Left ventricle myocardium inferior (tissue), 1 donor: ENCODE measurements at places on chromosomes 6 and 20. TPM values are rescaled to one million over a fixed set of nuclear protein-coding genes. Genes with fewer than 3 reads are reported as not detected.
A peak's percentile ranks its signal among the peaks of the same experiment; 100 is the strongest.

Gene ABHD12
- total RNA-seq, result 23.2 TPM

Gene MAFB
- total RNA-seq, result 10.2 TPM

Gene WFDC10B
- not detected for total RNA-seq

Gene EYA2
- 0.63 TPM for total RNA-seq

Gene TXLNB
- total RNA-seq, result 137 TPM

Gene MAK
- total RNA-seq, result 0.14 TPM

Gene LAMA4
- 103 TPM for total RNA-seq

Gene HUS1B
- total RNA-seq, result not detected

GRCh38 chr6:166586424-166587156 lies at the start of gene RAMACL:
RAMACL (minus strand) TSS chr6:166586678; CDS start chr6:166586477, 201 bp downstream.
- H3K4me3 ChIP-seq, result no peak within 1 kb of the TSS
- H3K36me3 ChIP-seq, result no peaks in the 10 kb centered on the region
- no peaks in the 10 kb centered on the region for H3K27me3 ChIP-seq
- H3K4me1 ChIP-seq, result peaks cover 42% of the 10 kb centered on the region

DNA sequence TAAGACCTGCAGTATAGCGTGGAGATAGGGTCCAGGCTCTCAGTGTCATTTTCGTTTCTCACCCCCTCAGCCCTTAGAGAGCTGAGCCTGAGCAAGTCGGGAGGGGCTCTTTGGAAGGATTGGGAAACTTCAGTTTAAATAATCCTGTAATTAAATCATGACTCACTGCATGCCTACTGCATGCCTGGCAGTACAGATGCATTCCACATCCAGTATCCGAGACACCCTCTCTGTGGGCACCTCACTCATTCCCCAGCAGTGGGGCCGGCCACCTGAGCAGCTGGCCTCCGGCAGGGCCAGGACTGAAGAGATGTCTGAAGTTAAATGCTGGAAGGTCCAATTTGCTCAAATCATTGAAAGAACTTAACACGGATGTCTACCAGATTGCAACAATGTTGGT lies 316.6 kb downstream of the THBS2 start:
- no peak overlapping the region for H3K27ac ChIP-seq
- DNase-seq, result no peak
- peaks cover 44% of the 10 kb centered on the region for H3K27me3 ChIP-seq
- H3K36me3 ChIP-seq, result no peaks in the 10 kb centered on the region

DNA sequence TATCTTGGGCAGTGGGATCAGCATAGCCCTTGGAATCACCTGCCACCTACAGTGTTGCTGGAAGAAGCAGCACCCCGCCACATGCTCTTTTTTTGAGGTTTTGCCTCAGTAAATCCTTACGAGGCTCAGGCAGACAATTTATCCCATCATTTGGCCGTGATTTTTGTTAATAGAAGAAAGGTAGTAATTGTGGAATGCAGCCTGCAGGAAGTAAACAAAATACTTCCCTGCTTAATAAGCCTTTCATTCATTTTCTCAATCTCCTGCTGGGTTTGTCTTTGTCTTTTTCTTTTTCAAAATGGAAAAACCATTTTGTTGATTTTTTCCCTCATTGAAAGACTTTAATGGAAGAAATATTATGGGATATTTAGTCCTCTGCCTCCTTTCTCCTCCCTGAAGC lies 93.7 kb upstream of the CD83 start:
- H3K4me1 ChIP-seq, result peaks cover 3% of the 10 kb centered on the region
- H3K27ac ChIP-seq, result no peak overlapping the region
- no peak overlapping the region for H3K4me3 ChIP-seq
- peaks cover 16% of the 10 kb centered on the region for H3K27me3 ChIP-seq
- no peak for DNase-seq

DNA sequence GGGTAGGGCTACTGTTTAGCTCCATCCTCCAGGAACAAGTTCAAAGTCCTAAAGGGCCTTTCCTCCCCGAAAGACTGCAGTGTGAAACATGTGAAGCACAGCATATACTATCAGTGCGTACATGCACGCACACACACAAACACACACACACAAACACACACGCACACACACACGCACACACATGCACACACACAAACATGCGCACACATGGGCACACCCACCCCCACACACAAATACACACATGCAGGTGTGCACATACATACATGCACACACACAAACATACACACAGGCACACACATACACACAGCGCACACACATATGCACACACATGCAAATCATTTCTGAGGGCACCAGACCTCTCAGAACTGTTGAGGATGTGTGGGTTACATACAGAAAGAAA lies 382.0 kb upstream of the CDH4 start:
- peaks cover 10% of the 10 kb centered on the region for H3K4me1 ChIP-seq
- no peak overlapping the region for H3K4me3 ChIP-seq
- no peak for DNase-seq
- H3K27me3 ChIP-seq, result peaks cover 42% of the 10 kb centered on the region
- H3K27ac ChIP-seq, result no peak overlapping the region

GRCh38 chr6:68211242-68211795 lies 423.8 kb upstream of the ADGRB3 start:
- DNase-seq, result no peak
- H3K27me3 ChIP-seq, result no peaks in the 10 kb centered on the region
- no peaks in the 10 kb centered on the region for H3K36me3 ChIP-seq
- H3K4me1 ChIP-seq, result no peaks in the 10 kb centered on the region
- H3K27ac ChIP-seq, result no peak overlapping the region
- no peak overlapping the region for H3K4me3 ChIP-seq

DNA sequence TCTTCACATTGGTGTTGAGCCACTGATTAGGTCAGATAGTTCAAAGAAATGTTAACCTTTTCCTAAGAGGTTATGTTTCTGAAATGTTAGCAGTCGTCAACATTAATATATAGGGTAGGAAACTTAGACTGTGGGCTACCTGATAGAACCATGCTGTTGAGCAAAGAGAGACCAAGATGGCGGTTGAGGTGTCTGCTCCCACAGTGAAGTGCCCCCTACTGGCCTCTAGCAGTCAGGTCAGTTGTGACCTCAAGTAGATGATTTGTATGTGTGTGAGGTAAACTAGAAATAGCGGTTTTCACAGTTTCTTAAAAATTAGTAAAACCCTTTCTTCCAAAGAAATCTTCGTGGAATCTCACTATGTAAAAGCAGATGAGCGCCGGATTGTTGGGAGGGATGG lies 40.3 kb downstream of the MTHFD1L start:
- no peak overlapping the region for H3K27ac ChIP-seq
- no peaks in the 10 kb centered on the region for H3K4me1 ChIP-seq
- DNase-seq, result no peak
- no peaks in the 10 kb centered on the region for H3K36me3 ChIP-seq

- H3K4me1 ChIP-seq, result no peaks in the 10 kb centered on the region
- H3K36me3 ChIP-seq, result no peaks in the 10 kb centered on the region
- H3K27me3 ChIP-seq, result peaks cover 43% of the 10 kb centered on the region
- H3K27ac ChIP-seq, result no peak overlapping the region
- no peak overlapping the region for H3K4me3 ChIP-seq
Measured at GRCh38 chr6:29809249-29809648, 18.4 kb upstream of the HLA-G start.

DNA sequence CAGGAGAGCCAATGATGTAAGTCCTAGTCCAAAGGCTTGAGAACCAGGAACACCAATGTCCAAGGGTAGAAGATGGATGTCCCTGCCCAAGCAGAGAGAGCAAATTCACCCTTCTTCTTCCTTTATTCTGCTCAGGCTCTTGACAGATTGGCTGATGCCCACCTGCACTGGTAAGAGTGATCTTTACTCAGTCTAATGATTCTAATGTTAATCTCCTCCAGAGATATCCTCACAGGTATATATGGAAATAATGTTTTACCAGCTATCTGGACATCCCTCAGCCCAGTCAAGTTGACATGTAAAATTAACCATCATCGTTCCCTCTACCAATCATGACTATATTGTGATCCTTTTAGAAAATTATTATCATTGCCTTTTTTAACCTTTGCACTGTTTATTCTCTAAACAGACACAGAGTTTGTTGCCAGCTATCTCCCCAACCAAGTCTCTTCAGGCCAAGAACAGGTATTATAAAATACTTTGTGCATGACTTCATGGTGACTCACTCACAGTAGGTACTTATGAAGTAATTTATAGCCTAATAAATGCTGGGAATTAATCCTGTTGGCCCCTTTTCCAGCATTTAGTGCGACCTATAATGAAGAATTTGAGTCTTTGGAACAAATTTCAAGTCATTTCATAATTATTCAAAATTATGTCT lies 26.2 kb upstream of the TSHZ2 start:
- H3K27me3 ChIP-seq, result no peaks in the 10 kb centered on the region
- H3K4me1 ChIP-seq, result no peaks in the 10 kb centered on the region
- no peak overlapping the region for H3K4me3 ChIP-seq

DNA sequence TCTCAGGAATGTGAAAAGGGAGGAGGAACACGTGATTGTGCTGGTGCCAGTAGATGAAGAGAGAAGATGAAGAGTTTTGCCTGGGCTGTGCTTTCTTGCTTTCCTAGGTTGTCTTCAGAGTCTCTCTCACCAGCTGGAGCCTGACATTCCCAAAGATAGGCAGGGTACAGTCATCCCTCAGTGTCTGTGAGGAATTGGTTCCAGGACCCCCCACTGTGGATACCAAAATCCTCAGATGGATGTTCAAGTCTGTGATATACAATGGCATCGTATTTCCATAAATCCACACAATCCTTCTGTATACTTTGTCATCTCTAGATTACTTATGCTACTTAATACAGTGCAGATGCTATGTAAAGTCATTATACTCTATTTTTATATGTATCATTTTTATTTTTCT lies 113.5 kb downstream of the SAMD5 start:
- H3K27ac ChIP-seq, result no peak overlapping the region
- no peak overlapping the region for H3K4me3 ChIP-seq
- no peaks in the 10 kb centered on the region for H3K36me3 ChIP-seq
- no peak for DNase-seq

DNA sequence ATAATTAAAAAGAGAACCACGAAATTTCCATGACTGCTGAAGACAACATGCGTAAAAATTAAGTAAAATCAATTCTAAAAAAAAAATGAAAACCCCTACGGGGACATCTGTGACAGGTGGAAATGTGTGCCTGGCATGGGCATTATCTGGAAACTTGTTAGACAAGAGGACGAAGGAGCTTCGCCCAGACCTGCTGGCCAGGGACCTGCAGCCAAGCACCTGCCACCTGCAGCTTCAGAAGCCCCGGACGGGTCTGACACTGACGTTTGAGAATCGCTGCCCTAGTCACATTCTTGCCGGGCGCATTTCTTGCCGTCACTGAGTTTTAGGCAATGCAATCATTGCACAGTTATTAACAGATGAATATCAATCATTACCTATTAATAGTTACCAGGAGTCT lies 140.3 kb downstream of the SMOC2 start:
- no peaks in the 10 kb centered on the region for H3K4me1 ChIP-seq
- peaks cover 29% of the 10 kb centered on the region for H3K27me3 ChIP-seq
- DNase-seq, result no peak
- no peak overlapping the region for H3K4me3 ChIP-seq
- no peak overlapping the region for H3K27ac ChIP-seq

GRCh38 chr6:170094686-170095272 lies 196.1 kb downstream of the DLL1 start:
- H3K4me3 ChIP-seq, result no peak overlapping the region
- H3K36me3 ChIP-seq, result no peaks in the 10 kb centered on the region
- H3K27ac ChIP-seq, result no peak overlapping the region
- peaks cover 30% of the 10 kb centered on the region for H3K4me1 ChIP-seq

- H3K36me3 ChIP-seq, result no peaks in the 10 kb centered on the region
- peaks cover 49% of the 10 kb centered on the region for H3K27me3 ChIP-seq
- H3K4me1 ChIP-seq, result no peaks in the 10 kb centered on the region
- no peak for DNase-seq
Measured at GRCh38 chr6:40778196-40778595, 191.0 kb upstream of the LRFN2 start.

DNA sequence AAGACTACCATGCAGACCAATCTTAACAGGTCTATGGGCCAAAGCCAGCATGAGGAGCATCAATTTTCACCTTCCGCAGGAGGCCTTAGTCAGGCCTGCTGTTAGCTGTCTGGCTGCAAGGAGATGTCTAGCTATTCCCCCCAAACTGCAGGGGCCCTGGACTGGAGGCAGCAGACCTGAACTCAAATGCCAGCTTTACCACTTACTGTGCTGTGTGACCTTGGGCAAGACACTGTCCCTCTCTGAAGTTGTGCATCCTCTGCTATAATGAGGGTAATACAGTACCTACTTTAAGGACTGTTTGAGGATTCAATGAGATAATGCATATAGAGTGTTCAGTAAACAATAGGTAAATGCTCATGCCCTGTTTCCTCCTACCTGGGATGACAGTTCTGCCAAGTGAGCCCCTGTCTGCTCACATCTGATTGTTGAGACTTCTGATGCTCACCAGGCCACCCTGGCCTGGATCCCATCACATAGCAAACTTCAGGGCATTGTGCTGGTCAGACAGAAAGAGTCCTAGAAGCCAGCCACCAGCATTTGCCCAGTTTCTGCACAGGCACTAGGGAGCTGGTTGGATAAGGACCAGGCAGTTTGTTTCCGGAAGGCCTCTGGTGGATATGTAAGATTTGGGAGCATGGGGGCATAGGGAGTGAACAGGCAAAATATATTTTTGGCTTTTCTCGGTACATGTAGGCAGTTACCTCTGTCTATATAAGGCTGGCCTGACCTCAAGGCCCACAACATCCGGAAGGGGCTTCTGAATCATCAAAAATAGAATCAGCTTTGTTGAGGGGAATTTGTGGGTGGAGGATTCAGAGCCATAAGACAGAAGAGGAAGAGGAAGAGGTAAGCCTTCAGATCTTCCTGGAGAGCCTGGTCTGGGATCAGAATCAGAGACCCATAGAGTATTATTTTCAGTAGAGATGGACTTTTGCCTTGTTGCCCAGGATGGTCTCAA lies 2.3 kb upstream of the OCSTAMP start:
- no peaks in the 10 kb centered on the region for H3K4me1 ChIP-seq
- DNase-seq, result no peak
- no peak overlapping the region for H3K4me3 ChIP-seq
- peaks cover 28% of the 10 kb centered on the region for H3K27me3 ChIP-seq
- H3K36me3 ChIP-seq, result no peaks in the 10 kb centered on the region
- no peak overlapping the region for H3K27ac ChIP-seq

DNA sequence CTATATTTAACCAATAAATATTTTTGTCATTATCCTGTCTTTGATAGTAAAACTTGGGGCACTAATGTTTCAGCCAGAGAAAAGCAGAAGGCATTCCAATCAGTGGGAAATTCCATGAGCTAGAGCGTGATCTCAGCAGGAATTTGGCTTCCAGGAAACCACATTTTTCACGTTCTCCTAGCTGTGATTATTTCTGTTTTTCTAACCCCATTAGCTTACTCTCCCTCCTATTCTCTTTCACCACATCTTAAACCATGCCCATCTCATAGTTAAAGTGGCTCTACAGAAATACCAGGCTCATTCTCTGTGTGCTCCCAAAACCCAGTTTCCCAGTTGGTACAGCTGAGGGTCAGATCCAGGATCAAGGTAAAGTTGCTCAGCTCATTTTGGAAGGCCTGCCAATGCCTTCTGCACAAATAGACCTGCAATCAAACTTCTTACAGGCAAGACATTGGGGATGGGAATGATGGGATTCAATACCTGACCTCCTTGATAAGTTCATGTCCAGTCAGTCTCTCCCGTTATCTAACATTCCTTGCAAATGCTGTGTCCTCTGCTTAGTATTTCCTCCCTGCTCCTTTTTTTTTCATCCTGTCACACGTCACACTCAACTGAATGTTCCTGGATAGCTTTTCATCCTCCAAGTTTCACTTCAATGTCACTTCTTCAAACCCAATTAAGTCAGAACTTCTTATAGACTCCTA lies 33.1 kb upstream of the TMEM30A start:
- peak overlapping the region; percentile 65 for H3K27ac ChIP-seq
- no peak for DNase-seq
- peaks cover 17% of the 10 kb centered on the region for H3K36me3 ChIP-seq
- peaks cover 24% of the 10 kb centered on the region for H3K4me1 ChIP-seq
- no peak overlapping the region for H3K4me3 ChIP-seq

GRCh38 chr6:163731215-163732013 lies 316.9 kb downstream of the QKI start:
- H3K4me1 ChIP-seq, result peaks cover 16% of the 10 kb centered on the region
- no peak overlapping the region for H3K27ac ChIP-seq
